ENCODE measurements at places on chromosomes 5 and 9. TPM values are rescaled to one million over a fixed set of nuclear protein-coding genes. Genes with fewer than 3 reads are reported as not detected.

AP3B1 gene
- 36.4 TPM for total RNA-seq

PHF2 gene
- 35.2 TPM for total RNA-seq

ZNF474 gene
- 0.47 TPM for total RNA-seq

MACROH2A1 gene
- total RNA-seq = 99.5 TPM

FSTL4 gene
- total RNA-seq = 1.6 TPM

DNA sequence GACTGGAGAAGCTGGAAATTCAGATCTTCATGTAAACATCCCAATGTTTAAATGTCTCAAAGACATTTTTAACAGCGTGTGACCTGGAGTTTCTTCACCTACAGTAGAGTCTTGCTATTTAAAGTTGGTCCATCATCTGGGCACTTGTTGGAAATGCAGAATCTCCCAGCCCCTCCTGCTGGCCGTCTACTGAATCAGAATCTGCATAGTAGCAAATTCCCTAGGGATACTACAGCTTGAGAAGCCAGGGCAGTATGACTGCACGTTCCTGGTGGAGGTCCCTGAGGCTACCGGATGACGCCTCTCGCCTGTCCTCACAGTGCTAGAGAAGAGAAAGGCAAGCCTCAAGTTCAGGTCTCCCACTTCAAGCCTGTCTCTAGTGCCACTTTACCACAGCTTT, 15.7 kb downstream of the SAP30L start:
- H3K4me3 ChIP-seq = no peak overlapping the region
- H3K27ac ChIP-seq = no peak overlapping the region
- H3K4me1 ChIP-seq = peaks cover 2% of the 10 kb centered on the region
- no peaks in the 10 kb centered on the region for H3K27me3 ChIP-seq

- DNase-seq = peak; percentile 17
- no peak overlapping the region for H3K4me3 ChIP-seq
- H3K4me1 ChIP-seq = peaks cover 4% of the 10 kb centered on the region
Measured at GRCh38 chr5:78300464-78301045, 6.1 kb upstream of the AP3B1 start.

- no peaks in the 10 kb centered on the region for H3K36me3 ChIP-seq
- no peaks in the 10 kb centered on the region for H3K27me3 ChIP-seq
- H3K27ac ChIP-seq = no peak overlapping the region
- DNase-seq = no peak
- H3K4me1 ChIP-seq = no peaks in the 10 kb centered on the region
Measured at GRCh38 chr5:92544036-92544435, 1037.0 kb downstream of the NR2F1-AS1 start.

DNA sequence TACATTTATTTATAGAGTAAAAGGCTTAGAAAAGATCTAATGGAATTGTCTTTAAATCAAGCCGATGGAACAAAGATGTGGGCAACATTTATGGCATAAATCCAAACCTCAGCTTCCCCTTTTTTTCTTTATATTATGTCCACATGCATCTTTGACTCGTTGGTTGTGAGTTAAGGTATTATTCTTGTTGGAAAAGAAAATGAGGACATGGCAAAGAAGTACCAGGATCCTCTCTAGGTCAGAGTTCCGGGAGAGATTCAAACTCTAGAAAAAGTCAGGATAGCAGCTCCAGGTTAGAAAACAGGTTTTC, 508 bp upstream of the NME5 start:
- peaks cover 9% of the 10 kb centered on the region for H3K27me3 ChIP-seq
- no peak overlapping the region for H3K27ac ChIP-seq
- DNase-seq = no peak
- H3K4me1 ChIP-seq = no peaks in the 10 kb centered on the region
- H3K4me3 ChIP-seq = no peak overlapping the region

DNA sequence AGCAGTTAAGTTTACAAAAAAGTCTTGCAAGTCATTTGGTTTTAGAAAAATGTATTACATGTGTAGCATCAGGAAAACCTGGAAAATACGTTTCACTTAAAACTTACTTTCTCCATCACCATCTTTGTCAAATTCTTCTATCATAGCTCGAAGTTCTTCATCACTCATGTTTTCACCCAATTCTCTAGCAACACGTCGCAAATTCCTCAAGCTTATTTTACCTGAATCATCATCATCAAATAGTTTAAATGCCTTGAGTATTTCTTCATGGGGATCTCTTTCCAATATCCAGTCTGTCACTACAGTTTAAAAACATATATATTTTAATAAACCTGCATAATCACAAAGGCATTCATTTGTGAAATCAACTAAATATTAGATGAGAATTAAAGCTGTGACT, 10.3 kb downstream of the CETN3 start:
- no peak overlapping the region for H3K4me3 ChIP-seq
- H3K27me3 ChIP-seq = no peaks in the 10 kb centered on the region
- peaks cover 13% of the 10 kb centered on the region for H3K4me1 ChIP-seq
- DNase-seq = no peak

DNA sequence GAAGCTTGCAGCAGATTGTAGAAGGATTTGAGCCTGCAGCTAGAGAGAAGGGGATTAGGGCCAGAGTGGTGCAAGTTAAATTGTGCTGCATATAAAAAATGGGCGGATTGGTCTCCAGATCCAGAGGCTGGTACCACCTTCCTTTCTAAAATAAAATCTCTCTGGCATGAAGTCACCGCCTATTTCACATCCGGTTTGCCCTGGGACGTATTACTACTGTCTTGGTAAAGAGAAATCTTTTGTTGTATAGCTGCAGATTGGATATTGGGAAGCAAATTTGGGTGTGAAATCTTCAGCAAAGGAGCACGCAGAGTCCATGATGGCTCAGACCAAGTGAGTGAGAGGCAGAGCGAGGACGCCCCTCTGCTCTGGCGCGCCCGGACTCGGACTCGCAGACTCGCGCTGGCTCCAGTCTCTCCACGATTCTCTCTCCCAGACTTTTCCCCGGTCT, at the start of gene GABRA1:
Gene GABRA1, plus strand, starts transcription at position 180 of the 451 bp plus-strand sequence. CDS start 2,691 bp downstream, outside the sequence.
- H3K4me3 ChIP-seq = no peak within 1 kb of the TSS
- peaks cover 18% of the 10 kb centered on the region for H3K27me3 ChIP-seq
- H3K36me3 ChIP-seq = no peaks in the 10 kb centered on the region
- H3K4me1 ChIP-seq = no peaks in the 10 kb centered on the region

- no peak for DNase-seq
- no peak overlapping the region for H3K27ac ChIP-seq
- H3K36me3 ChIP-seq = no peaks in the 10 kb centered on the region
Measured at GRCh38 chr9:135012166-135012565, 75.3 kb upstream of the OLFM1 start.

DNA sequence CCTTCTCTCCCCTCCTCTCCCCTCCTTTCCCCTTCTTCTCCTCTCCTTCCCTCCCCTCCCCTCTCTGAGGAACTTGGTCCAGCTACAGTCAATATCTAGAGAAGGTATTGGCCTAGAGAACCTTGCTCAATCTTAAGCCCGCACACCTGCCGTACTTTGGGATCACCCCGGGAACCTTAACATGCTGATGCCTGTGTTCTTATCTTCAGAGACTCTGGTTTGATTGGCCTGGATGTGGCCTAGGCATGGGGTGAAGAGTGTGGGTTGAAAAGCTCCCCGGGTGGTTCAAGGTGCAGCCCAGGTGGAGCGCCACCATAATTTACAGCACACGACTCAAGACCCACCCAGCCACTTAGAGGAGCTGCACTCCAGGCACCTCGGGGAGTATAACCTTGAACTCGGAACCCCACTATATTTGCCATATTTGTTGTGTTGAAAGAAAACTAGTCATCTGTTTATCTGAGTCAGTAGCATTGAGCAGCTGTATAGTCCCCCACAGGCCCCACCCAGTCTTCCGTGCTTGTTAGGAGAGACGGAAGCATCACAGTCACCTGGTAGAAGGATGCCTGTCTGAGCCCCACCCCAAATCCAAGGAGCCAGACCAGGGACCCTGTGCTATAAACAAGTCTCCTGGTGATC, 14.4 kb upstream of the PHF19 start:
- peak; percentile 60 for DNase-seq
- peak overlapping the region; percentile 61 for H3K4me3 ChIP-seq
- H3K36me3 ChIP-seq = no peaks in the 10 kb centered on the region
- peak overlapping the region; percentile 98 for H3K27ac ChIP-seq
- H3K27me3 ChIP-seq = no peaks in the 10 kb centered on the region
- H3K4me1 ChIP-seq = peaks cover 55% of the 10 kb centered on the region

- no peaks in the 10 kb centered on the region for H3K36me3 ChIP-seq
- H3K27ac ChIP-seq = no peak overlapping the region
- H3K27me3 ChIP-seq = no peaks in the 10 kb centered on the region
- H3K4me1 ChIP-seq = no peaks in the 10 kb centered on the region
- H3K4me3 ChIP-seq = no peak overlapping the region
Measured at GRCh38 chr5:79859588-79859987, 131.5 kb downstream of the MTX3 start.

DNA sequence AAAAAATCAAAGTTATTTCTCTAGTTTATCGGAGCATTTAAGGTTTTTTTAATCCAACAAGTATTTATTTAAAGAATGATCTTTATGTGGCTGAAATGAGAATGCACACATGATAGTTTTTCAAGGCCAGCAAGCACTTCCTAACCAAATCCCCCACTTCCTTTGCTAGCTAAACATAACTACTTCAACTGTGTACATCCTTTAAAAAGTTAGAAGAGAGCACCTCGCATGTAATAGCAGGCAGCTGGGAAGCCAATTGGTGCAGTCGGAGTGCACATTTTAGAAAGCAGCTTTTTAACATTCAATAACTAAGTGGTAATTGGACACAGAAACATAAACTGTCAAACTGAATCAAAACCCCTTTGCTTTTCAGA, 245.7 kb downstream of the BNC2 start:
- DNase-seq = no peak
- no peaks in the 10 kb centered on the region for H3K27me3 ChIP-seq
- H3K27ac ChIP-seq = no peak overlapping the region
- no peak overlapping the region for H3K4me3 ChIP-seq
- H3K36me3 ChIP-seq = no peaks in the 10 kb centered on the region

GRCh38 chr9:214648-215493, at the start of gene DOCK8:
Gene DOCK8, plus strand, starts transcription at chr9:214865. Its CDS starts 112 bp downstream, at chr9:214977.
- no peaks in the 10 kb centered on the region for H3K36me3 ChIP-seq
- peak; percentile 47 for DNase-seq
- peaks cover 31% of the 10 kb centered on the region for H3K4me1 ChIP-seq
- H3K27ac ChIP-seq = peak within 1 kb of the TSS; percentile 65
- H3K27me3 ChIP-seq = peaks cover 8% of the 10 kb centered on the region

DNA sequence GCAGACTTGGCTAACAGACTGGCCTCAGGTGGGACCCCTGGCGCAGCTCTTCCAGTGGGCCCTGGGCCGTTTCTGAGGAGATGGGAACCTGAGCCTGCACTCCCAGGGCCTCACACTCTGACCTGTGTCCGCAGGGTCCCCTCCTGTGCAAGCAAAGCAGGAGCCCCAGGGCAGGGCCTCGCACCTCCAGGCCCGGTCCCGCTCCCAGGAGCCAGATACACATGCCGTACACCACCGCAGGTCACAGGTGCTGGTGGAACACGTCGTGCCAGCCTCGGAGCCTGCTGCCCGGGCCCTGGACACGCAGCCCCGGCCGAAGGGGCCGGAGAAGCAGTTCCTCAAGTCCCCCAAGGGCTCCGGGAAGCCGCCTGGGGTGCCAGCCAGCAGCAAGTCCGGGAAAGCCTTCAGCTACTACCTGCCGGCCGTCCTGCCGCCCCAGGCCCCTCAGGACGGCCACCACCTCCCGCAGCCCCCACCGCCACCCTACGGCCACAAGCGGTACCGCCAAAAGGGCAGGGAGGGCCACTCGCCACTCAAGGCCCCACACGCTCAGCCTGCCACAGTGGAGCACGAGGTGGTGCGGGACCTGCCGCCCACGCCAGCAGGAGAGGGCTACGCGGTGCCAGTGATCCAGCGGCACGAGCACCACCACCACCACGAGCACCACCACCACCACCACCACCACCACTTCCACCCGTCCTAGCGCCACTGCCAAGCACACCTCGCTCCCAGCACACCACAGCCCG, 29.2 kb downstream of the NKD2 start:
- no peaks in the 10 kb centered on the region for H3K36me3 ChIP-seq
- H3K27me3 ChIP-seq = peaks cover 7% of the 10 kb centered on the region
- no peak for DNase-seq
- H3K4me1 ChIP-seq = peaks cover 7% of the 10 kb centered on the region
- H3K4me3 ChIP-seq = no peak overlapping the region

GRCh38 chr9:124593651-124594058, 86.5 kb upstream of the NR5A1 start:
- no peak overlapping the region for H3K27ac ChIP-seq
- no peaks in the 10 kb centered on the region for H3K36me3 ChIP-seq
- H3K4me3 ChIP-seq = no peak overlapping the region
- no peaks in the 10 kb centered on the region for H3K4me1 ChIP-seq
- DNase-seq = no peak

DNA sequence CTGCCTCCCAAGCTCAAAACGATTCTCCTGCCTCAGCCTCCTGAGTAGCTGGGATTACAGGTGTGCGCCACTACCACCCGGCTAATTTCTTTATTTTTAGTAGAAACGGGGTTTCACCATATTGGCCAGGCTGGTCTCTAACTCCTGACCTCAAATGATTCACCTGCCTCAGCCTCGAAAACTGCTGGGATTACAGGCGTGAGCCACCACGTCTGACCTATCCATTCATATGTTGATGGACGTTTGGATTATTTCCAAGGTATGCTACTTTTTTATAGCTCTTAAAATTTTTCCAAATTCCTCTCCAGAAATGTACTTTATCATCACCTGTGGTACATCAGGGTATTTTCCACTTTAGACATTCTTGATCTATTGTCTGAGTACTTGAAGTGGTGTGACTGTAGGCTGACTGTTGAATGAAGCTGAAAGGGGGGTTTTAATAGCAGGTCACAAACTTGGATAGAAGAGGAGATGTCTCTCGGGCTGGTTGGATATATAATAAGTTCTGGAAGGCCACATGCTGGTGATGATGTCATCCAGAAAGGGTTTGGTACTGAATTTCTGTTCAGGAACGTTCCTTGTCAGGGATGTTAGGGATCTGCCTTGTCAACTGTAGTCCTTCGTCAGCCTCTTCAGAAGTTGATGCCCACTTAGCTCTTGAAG, 7.4 kb downstream of the CTNNA1 start:
- peaks cover 2% of the 10 kb centered on the region for H3K36me3 ChIP-seq
- no peak for DNase-seq
- H3K4me1 ChIP-seq = peaks cover 7% of the 10 kb centered on the region
- no peak overlapping the region for H3K27ac ChIP-seq
- H3K4me3 ChIP-seq = no peak overlapping the region
- H3K27me3 ChIP-seq = peaks cover 61% of the 10 kb centered on the region

- no peak overlapping the region for H3K27ac ChIP-seq
- DNase-seq = peak; percentile 15
- no peaks in the 10 kb centered on the region for H3K27me3 ChIP-seq
- H3K36me3 ChIP-seq = no peaks in the 10 kb centered on the region
Measured at GRCh38 chr5:179232091-179232735, 113.0 kb downstream of the ADAMTS2 start.

GRCh38 chr5:40736103-40736875, 19.5 kb downstream of the TTC33 start:
- no peak overlapping the region for H3K4me3 ChIP-seq
- DNase-seq = no peak
- H3K4me1 ChIP-seq = peaks cover 14% of the 10 kb centered on the region
- H3K27me3 ChIP-seq = no peaks in the 10 kb centered on the region

DNA sequence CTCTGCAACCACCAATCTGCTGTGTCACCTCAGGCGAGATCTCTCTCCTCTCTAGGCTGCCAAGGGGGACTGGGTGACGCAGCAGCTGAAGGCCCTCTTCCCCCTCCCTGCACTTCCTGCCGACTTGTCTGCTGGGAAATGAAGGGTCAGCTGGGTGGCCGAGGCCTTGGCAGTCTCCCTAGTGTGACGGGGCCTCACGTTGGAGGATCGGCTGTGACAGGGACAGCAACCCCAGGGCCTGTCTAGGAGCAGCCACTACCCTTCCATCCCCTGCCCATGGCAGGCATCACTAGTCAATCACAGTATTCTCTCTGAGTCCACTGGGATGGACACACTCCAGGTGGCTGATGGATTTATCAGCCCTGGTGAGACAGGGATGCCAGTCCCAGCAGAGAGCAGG, 107.3 kb upstream of the SARDH start:
- no peaks in the 10 kb centered on the region for H3K4me1 ChIP-seq
- H3K27ac ChIP-seq = no peak overlapping the region
- H3K4me3 ChIP-seq = no peak overlapping the region
- no peak for DNase-seq
- H3K27me3 ChIP-seq = peaks cover 19% of the 10 kb centered on the region
